Right hindlimb (tissue), 1 donor: ENCODE measurements at places on chromosomes 5 and 9.
A peak's percentile ranks its signal among the peaks of the same experiment; 100 is the strongest.

- no peak for DNase-seq
These were observed 43.5 kb downstream of the DDX31 start for GRCh38 chr9:132626285-132626684.

DNA sequence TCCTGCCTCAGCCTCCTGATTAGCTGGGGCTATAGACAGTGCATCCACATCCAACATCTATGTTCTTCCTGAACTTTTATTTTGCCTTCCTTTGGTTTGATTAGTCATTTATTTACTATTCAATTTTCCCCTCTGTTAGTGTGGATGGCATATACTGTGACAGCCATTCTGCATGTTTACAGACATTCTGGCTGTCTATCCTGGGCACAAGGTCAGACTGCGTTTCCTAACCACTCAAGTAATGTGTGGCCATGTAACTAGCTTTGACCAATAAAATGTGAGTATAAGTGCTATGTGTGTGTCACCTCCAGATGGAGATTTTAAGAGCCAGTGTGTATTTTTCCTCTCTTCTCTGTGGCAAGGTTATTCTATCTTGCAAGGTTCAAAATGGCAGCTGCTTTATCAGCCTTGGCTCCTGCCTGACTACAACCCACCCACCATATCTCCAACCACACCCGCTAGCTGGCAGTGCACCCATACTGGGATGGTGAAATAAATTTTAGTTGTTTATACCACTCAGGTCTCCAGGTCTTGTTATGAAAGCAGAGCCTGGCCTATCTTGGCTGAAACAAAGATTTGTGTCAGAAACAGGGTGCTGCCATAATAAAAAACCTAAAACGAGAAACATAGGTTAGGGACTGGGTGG lies 32.2 kb downstream of the PDE6A start:
- DNase-seq: no peak

- DNase-seq: no peak
These were observed 6.3 kb upstream of the CCNB1 start for GRCh38 chr5:69160651-69161050.

GRCh38 chr5:19978476-19978875 lies 9.5 kb downstream of the CDH18 start:
- DNase-seq: peak; percentile 21

GRCh38 chr9:35470894-35471293 lies 19.0 kb upstream of the RUSC2 start:
- no peak for DNase-seq

DNA sequence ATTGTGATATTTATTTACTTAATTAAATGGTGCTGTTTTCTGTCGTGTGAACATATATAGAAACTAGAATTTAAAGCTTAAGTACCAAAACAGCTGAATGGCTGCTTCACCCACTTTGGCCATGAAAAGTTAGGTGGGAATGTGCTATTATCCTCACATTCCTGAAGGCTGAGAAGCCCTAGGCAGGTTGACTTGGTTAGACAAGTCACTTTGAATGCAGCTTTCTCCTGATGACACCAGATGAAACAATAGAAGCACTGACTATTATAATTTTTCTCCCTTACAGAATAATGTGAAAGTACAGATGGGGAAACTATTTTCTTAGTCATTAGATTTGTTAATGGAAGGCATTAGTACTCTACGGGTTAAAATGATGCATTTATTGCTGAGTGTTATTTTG lies 65.1 kb upstream of the C5orf46 start:
- no peak for DNase-seq

DNA sequence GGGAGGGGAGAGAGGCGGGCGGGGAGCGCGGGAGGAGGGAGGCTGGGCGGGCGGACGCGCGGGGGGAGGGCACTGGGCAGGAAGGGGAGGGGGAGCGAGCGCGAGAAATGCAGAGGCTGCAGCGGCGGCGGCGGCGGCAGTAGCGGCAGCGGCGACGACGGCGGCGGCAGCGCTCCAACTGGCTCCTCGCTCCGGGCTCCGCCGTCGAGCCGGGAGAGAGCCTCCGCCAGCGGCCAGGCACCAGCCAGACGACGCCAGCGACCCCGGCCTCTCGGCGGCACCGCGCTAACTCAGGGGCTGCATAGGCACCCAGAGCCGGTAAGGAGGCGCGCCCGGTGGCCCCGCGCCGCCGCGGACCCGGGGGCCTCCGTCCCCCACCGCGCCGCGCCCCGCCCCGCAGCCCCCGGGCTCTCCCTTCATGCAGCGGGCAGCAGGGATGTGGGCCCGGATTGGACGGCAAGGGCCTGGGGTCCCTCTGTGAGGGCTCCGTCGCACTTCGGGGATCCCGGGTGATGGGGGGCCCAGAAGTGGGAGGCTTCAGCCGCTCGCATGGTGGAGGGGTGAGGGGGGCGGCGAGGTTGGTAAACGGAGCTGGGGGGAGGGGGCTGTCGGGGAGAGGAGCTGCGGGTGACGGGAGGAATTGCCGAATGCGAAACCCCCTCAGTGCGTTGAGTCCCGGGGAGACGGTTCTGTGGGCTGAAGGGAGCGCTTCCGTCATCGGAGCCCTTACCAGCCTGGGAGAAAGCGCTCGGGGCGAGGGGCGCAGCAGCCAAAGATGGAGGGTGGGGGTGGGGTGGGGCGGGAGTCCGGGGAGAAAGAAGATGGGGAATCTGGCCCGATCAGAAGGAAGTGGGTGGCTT lies at the start of gene BASP1:
Gene BASP1, plus strand, starts transcription at position 139 of the 860 bp plus-strand sequence. CDS start 57,586 bp downstream, outside the sequence.
- peak; percentile 94 for DNase-seq

- no peak for DNase-seq
These were observed 180.5 kb upstream of the TUT7 start for GRCh38 chr9:86534572-86535258.

DNA sequence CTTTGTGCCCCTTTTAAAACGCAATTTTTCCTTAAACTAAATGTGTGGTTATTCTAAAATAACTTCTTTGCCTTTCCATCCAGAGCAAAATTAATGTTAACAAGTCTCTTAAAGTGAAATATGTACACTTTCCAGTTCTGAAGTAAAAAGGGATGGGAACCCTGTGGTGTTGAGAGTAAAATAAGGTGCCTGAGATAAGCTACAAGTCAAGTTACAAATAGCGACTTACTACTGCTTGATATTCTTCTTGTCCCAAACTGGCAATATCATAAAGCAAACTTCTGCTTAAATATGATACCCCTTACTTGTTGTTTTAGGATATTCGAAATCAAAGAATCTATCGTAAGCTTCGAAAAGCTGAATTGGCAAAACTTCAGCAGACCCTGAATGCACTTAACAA lies 18.3 kb upstream of the F2R start:
- no peak for DNase-seq

DNA sequence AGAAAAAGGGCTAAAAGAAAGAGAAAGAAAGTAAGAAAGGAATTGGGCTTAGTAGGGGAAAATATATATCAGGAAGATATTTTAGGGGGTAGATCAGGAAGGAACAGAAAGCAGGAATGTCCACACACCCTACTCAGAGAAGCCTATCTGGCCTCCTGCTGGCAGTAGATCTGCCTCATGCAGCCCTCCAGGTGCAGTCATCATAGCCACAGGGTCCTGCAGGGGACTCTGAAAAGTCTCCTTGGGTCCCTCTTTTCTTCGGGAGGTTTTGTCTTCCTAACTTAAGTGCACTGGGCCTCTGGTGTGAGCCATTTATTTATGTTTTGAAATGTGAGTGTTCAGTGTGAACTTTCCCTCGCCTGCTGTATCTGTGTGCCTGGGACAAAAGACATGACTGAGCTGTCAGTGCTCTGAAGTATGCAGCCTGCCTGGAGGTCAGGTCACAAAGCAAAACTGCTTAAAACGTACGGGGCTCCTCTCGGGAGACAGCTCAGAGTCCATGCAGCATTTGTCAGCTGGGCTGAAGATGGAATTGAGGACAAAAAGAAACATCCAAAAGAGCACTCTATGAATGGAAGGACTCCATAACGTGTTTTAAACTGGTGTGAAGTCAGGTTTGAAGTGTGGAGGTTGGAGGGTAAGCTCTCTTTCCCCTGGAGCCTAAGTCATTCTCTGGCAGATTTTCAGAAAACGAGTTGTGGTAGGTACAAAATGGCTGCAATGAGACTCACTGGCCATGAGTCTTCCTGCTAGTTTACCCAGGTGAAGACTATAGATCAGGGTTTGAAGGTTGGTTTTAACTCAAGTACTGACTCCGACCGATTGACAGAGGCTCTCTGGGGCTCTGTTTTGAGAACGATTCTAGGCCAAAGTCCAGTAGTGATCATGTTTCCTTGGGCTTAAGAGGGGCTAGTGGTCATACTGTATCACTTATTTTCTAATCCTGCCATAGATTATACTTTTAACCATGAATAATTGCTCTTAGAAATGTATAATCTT lies 151.8 kb upstream of the GDNF start:
- no peak for DNase-seq

- DNase-seq: no peak
These were observed 36.6 kb upstream of the HTR4 start for GRCh38 chr5:148690945-148691344.

- no peak for DNase-seq
These were observed 17.5 kb downstream of the FBP2 start for GRCh38 chr9:94576131-94576530.

- DNase-seq: no peak
These were observed 107.7 kb downstream of the MTRR start for GRCh38 chr5:7976411-7977190.

GRCh38 chr5:179337796-179338676 lies 7.2 kb downstream of the ADAMTS2 start:
- no peak for DNase-seq

GRCh38 chr9:34500623-34501267 lies 22.0 kb downstream of the ENHO start:
- DNase-seq: peak; percentile 72

DNA sequence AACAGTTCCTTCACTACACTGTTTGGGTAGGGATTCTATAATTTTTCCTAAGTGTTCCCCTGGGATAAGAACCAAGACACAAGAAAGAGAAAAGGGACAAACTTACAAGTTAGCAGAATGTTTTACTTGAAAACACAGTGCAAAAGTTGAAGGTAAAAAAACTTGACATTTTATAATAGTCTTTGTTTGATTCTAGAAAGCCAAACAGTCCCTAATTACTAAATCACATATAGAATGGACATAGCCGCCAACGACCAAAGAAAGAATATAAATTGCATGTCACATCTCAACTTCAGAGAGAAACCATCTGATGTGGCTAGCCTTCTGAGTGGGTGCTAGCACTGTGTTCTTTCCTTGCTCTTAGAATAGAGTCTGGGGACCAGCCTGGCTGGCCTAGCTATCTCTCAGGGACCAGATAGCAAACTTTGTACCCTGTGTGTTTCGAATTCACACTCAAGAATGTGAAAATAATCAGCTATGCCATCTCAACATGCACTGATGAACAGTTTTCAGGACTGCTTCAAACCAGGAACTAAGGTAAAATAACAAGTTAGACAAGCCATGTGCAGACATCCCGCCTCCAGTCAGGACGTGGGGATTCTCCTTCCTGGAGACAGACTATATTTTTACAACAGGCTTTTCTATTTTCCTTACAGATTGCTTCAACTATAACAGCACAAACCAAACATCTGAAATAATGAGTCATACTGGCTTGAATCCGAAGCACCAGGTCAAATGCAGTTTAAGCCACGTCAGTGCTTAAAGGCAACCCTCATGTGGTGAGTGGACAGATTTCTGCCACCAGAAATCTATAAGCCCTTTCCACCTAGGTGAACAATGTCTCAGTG lies 53.7 kb downstream of the LHFPL2 start:
- peak; percentile 90 for DNase-seq

DNA sequence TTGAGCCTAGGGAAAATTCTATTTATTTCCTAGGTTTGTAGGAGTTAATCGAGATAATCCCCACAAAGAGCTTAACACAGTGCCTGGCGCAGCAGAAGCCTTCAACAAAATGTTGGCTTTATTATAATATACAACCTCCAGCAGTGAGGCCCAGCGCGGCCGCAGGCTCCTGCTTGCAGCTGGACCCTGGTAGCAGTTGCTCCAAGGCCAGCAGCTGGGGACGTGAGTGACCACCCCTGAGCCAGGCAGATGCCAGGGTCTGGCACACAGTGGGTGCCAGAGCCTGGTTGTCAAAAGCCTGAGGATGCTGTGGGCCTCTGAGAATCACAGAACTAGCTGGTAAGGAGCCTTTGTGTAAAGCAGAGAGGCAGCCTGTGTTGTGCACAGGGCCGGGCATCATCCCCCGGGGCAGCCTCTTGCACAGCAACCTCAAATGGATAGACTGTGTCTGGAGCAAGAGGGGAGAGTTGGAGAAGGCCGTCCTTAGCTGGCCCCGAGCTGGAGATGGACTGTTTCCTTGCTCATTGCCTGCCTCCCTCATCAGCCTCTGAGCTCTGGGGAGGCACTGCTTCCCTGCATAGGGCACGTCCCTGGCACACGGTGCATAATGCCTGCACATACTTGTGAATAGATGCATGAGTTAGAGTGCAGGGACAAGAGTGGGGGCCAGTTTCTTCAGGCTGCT lies 17.3 kb downstream of the CSF1R start:
- peak; percentile 9 for DNase-seq

GRCh38 chr5:137734331-137734730 lies 1.6 kb downstream of the KLHL3 start:
- no peak for DNase-seq

- no peak for DNase-seq
These were observed 31.4 kb downstream of the GRIN3A start for GRCh38 chr9:101706997-101707396.

DNA sequence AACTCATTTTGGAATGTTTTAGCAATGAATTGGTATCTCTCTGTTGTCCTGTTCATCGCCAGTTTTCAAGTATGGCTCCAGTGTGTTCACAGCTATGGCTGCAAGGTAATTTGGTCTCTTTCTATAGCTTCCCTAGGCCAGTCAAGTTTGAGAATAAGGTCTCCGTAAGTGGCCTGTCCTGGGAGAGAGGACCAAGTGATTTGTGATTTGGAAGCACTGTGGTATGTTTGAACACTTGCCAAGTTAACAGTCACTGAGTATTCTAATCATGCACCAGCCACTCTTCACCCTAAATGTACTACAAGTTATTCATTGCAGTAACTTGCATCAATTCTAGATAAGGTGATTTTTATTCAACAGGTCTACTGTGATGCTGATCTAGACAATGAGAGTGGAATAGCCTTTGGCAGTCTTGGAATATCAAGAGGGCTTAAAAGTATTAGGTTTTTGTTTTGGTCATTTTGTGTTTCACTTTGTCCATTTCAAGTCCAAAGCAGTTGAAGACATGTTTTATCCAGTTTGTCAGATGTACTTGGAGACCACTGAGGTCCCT lies 41.1 kb downstream of the G3BP1 start:
- DNase-seq: no peak

DNA sequence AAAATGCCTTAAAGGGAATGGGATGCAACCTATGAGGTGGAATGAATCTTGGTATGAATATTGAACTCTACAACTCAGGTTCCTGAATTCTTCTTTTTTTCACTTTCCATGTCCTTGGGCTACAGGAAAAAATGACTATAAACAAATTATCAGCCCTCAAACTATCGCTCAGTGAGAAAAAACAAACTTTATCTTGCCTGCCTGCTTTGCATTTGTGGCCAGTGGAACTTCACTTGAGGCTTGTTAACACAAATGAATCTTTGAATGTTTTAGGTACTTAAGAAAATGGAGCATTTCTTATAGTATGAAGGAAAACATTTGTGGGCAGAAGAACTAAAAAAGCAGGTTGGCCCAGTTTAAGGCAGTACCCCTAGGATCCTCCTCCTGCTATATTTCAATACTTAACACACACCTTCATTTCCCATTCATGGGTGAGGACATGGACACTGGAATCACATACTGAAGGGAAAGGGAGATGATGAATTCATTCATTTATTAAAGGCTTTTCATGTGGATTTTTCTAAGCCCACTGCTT lies 34.1 kb downstream of the ELOVL7 start:
- DNase-seq: no peak
